HT-29 (cell line): ENCODE measurements at places on chromosomes 11 and 22.

GRCh38 chr11:62726156-62726914, 922 bp downstream of the HNRNPUL2 start:
- peak; percentile 39 for DNase-seq

DNA sequence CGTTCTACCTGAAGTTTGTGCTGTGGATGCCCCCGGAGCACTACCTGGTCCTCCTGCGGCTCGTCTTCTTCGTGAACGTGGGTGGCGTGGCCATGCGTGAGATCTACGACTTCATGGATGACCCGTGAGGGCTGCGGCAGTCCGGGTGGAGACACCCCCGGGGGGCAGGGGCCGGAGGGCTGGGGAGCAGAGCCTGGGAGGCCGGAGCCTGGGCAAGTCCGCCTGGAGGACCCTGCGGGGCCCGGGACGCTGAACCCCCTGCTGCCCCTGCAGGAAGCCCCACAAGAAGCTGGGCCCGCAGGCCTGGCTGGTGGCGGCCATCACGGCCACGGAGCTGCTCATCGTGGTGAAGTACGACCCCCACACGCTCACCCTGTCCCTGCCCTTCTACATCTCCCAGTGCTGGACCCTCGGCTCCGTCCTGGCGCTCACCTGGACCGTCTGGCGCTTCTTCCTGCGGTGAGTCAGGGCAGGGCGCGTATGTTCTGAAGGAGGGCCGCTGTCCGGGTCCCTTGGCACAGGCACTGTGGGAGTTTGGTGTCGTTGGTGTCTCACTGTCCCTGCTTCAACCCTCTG, 17.3 kb downstream of the RNH1 start:
- no peak for DNase-seq

GRCh38 chr22:44157916-44158618, 22.7 kb upstream of the PARVG start:
- no peak for DNase-seq

- no peak for DNase-seq
Observed at GRCh38 chr22:39250838-39251237, 6.1 kb upstream of the PDGFB start.

GRCh38 chr22:30605449-30606110, 1.4 kb upstream of the TCN2 start:
- DNase-seq = peak; percentile 51

- DNase-seq = no peak
Observed at GRCh38 chr11:132844956-132845696, 687.2 kb downstream of the OPCML start.

DNA sequence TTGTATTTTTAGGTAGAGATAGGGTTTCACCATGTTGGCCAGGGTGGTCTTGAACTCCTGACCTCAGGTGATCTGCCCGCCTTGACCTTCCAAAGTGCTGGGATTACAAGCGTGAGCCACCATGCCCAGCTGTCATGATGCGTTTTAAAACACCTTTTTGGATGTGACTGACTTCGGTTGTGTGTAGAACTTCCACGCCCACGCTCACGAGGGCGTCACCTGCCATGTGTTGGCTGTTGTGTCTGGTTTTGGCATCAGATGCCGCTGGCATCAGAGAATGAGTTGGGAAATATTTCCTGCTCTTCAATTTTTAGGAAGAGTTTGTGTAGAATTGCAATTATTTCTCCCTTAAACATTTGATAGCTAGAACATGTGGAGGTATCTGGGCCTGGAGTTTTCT, 109.1 kb downstream of the KCNQ1 start:
- peak; percentile 15 for DNase-seq

- DNase-seq = peak; percentile 25
Observed at GRCh38 chr11:132126973-132127899, 756.8 kb downstream of the NTM start.

- DNase-seq = no peak
Observed at GRCh38 chr11:46564459-46564858, 29.4 kb downstream of the AMBRA1 start.

GRCh38 chr22:50206599-50206998, 5.8 kb downstream of the SELENOO start:
- peak; percentile 4 for DNase-seq

DNA sequence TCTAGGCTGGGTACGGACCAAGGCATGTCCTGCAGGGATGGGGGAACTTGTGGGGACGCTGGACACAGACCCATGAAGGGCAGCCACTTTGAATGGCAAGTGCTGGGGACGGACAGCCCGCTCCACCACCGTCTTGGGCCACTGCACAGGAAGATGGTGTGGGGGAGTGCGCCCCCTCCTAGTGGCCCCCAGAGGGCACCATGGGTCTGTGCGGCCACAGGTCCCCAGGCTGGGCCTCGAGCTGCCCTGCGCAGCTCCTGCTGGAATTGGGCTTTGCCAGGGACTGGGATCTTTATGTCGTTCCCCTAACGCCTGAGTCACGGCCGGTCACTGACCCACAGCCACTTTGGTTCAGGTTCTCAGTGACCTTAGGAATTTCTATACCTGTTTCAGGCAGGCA, 44.4 kb downstream of the NAT10 start:
- DNase-seq = peak; percentile 33
